ENCODE measurements at places on chromosomes 7 and 10.
A peak's percentile ranks its signal among the peaks of the same experiment; 100 is the strongest.

- DNase-seq, result no peak
Observed at GRCh38 chr10:122343936-122344335, 30.6 kb upstream of the PLEKHA1 start.

GRCh38 chr7:156445997-156446761 lies 194.4 kb upstream of the RNF32 start:
- DNase-seq, result no peak

DNA sequence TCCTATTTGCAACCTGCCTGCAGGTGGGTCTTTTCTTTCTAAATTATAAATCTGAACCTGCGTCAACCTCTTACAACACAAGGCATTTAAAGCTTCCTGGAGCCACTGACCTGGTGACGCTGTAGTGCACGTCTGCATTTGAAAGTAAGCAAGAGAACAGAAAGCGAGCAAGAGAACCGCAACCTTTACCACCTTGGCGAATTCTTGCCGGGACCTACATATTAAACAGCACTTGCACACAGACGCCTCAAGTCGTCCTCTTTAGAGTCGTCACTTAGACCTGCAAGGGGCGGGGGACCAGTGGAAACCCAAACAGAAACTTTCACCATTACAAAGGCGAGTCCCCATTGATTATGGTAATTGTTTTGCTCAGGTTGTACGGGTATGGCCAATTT lies 9.5 kb downstream of the GLI3 start:
- no peak for DNase-seq

DNA sequence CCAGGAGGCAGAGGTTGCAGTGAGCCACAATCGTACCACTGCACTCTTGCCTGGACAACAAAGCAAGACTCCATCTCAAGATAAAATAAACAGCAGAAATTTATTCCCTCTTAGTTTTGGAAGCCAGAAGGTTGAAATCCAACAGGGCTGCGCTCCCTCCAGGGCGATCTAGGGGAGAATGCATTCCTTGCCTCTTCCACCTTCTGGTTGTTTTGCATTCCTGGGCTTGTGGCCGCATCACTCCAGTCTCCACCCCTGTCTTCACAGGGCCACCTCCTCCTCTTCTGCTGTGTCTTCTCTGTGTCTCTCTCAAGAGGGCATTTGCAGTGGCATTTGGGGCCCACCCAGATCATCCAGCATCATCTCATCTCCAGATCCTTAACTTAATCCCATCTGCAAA lies 36.2 kb downstream of the LIMK1 start:
- no peak for DNase-seq

GRCh38 chr10:75097666-75098285 lies 13.7 kb upstream of the SAMD8 start:
- DNase-seq, result peak; percentile 47

Data from inflammatory macrophage (primary cell).